Naive thymus-derived CD4-positive, alpha-beta T cell (primary cell): ENCODE measurements at places on chromosomes 2 and 18. TPM values are rescaled to one million over a fixed set of nuclear protein-coding genes. Genes with fewer than 3 reads are reported as not detected.

DNA sequence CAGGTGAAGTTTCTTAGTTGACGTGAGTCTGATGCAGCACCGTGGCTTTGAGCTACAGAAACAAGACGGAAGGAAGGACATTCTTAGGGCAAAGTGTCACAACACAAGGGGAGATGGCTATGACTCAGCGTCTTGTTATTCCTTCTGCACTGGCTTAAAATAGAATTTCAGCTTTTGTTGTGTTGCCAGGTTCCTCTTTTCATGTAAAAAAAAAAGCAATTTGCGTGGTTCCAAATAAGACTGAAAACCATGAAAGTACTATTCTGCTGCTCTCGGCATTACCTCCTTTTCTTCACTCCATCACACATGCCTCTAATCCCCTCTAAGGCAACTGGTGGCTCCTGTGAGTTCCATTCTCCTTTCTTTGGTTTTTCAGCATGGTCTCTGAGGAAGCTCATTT, 150.1 kb downstream of the ANTXR1 start:
- no peak overlapping the region for H3K27ac ChIP-seq
- no peaks in the 10 kb centered on the region for H3K36me3 ChIP-seq
- H3K4me3 ChIP-seq: no peak overlapping the region

DNA sequence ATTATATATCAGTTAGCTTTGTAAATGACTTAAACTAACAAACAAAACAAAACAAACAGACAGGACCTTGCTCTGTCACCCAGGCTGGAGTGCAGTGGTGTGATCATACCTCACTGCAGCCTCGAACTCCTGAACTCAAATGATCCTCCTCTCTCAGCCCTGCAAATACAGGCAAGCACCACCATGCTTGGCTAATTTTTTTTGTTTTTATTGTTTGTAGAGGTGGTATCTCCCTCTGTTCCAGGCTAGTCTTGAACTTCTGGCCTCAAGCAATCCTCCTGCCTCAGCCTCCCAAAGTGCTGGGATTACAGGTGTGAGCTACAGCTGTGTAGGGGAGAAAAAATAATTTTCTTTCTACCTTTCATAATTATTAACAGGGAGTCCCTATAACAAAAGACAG, 33.8 kb upstream of the PPM1B start:
- no peak overlapping the region for H3K4me3 ChIP-seq
- H3K27me3 ChIP-seq: no peaks in the 10 kb centered on the region
- no peaks in the 10 kb centered on the region for H3K4me1 ChIP-seq
- no peak for DNase-seq

GRCh38 chr18:3722649-3723433, 272.9 kb downstream of the TGIF1 start:
- DNase-seq: no peak
- no peak overlapping the region for H3K27ac ChIP-seq
- no peaks in the 10 kb centered on the region for H3K27me3 ChIP-seq
- no peak overlapping the region for H3K4me3 ChIP-seq
- no peaks in the 10 kb centered on the region for H3K36me3 ChIP-seq
- no peaks in the 10 kb centered on the region for H3K4me1 ChIP-seq

- H3K36me3 ChIP-seq: no peaks in the 10 kb centered on the region
- DNase-seq: peak; percentile 13
Measured at GRCh38 chr2:240425697-240426096, 9.8 kb upstream of the GPC1 start.

- DNase-seq: no peak
- no peak overlapping the region for H3K4me3 ChIP-seq
- H3K27me3 ChIP-seq: no peaks in the 10 kb centered on the region
- H3K4me1 ChIP-seq: no peaks in the 10 kb centered on the region
- peaks cover 85% of the 10 kb centered on the region for H3K36me3 ChIP-seq
Measured at GRCh38 chr2:197398913-197399312, 35.9 kb downstream of the SF3B1 start.

GRCh38 chr18:55544014-55544413, 44.0 kb downstream of the TCF4 start:
- no peak overlapping the region for H3K4me3 ChIP-seq
- H3K36me3 ChIP-seq: no peaks in the 10 kb centered on the region
- no peaks in the 10 kb centered on the region for H3K27me3 ChIP-seq
- no peak overlapping the region for H3K27ac ChIP-seq

DNA sequence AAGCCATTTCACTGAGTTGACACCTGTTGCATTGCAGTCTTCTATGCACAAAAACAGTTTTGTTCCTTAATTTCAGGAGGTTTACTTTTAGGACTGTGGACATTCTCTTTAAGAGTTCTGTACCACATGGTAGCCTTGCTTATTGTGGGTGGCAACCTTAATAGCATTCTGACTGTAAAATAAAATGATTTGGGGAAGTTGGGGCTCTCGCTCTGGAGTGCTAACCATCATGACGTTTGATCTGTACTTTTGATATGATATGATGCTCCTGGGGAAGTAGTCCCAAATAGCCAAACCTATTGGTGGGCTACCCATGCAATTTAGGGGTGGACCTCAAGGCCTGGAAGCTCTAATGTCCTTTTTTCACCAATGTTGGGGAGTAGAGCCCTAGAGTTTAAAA, 3.4 kb downstream of the CTLA4 start:
- peak overlapping the region; percentile 79 for H3K27ac ChIP-seq
- no peak for DNase-seq
- no peaks in the 10 kb centered on the region for H3K36me3 ChIP-seq
- no peak overlapping the region for H3K4me3 ChIP-seq
- no peaks in the 10 kb centered on the region for H3K27me3 ChIP-seq
- peaks cover 57% of the 10 kb centered on the region for H3K4me1 ChIP-seq

DNA sequence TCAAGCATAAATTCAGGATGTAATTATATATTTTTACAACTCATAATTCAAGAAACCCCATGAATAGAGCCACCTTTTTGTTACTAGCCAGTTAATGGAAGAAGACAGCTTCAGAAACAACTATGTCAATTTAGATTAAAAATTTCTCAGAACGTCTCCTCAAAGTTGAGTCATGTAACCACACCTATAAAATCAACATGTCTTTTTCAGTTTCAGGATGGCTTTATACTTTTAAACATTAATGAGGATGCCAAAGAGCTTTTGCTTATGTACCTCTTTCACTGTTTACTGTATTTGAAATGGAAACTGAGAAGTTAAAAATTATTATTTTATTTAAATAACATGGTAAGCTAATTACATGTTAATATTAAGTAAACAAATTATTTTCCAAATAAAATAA, 280.1 kb downstream of the PTH2R start:
- no peak for DNase-seq
- H3K36me3 ChIP-seq: no peaks in the 10 kb centered on the region
- H3K4me3 ChIP-seq: no peak overlapping the region
- no peak overlapping the region for H3K27ac ChIP-seq

GRCh38 chr2:73983322-73984202, 1.1 kb upstream of the TET3 start:
- peak overlapping the region; percentile 55 for H3K4me3 ChIP-seq
- peak; percentile 33 for DNase-seq
- H3K27me3 ChIP-seq: no peaks in the 10 kb centered on the region
- peaks cover 57% of the 10 kb centered on the region for H3K4me1 ChIP-seq
- no peaks in the 10 kb centered on the region for H3K36me3 ChIP-seq

- no peaks in the 10 kb centered on the region for H3K36me3 ChIP-seq
- H3K4me3 ChIP-seq: no peak overlapping the region
- H3K27ac ChIP-seq: no peak overlapping the region
- H3K4me1 ChIP-seq: no peaks in the 10 kb centered on the region
- H3K27me3 ChIP-seq: no peaks in the 10 kb centered on the region
- DNase-seq: no peak
Measured at GRCh38 chr2:31067259-31067658, 71.0 kb downstream of the GALNT14 start.

DNA sequence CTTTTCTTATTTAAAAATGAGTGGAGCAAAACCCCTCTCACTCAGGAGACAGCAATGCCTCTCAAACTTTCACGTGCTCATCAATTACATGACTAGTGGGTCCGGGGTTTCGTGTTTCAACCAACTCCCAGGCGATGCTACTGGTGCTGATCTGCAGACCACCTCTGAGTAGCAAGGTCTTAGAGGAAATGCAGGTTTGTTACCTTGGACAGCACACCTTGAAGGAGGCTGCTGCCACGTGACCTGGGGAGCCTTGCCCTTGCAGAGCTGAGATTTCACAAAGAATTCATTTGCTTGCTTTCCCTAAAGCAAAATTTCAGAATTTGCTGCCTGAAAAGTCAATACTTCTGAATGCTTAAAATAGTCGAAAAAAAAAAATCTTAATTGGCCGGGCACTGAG, 32.4 kb downstream of the SMIM21 start:
- H3K4me1 ChIP-seq: no peaks in the 10 kb centered on the region
- no peak overlapping the region for H3K27ac ChIP-seq
- no peaks in the 10 kb centered on the region for H3K27me3 ChIP-seq
- H3K36me3 ChIP-seq: no peaks in the 10 kb centered on the region

DNA sequence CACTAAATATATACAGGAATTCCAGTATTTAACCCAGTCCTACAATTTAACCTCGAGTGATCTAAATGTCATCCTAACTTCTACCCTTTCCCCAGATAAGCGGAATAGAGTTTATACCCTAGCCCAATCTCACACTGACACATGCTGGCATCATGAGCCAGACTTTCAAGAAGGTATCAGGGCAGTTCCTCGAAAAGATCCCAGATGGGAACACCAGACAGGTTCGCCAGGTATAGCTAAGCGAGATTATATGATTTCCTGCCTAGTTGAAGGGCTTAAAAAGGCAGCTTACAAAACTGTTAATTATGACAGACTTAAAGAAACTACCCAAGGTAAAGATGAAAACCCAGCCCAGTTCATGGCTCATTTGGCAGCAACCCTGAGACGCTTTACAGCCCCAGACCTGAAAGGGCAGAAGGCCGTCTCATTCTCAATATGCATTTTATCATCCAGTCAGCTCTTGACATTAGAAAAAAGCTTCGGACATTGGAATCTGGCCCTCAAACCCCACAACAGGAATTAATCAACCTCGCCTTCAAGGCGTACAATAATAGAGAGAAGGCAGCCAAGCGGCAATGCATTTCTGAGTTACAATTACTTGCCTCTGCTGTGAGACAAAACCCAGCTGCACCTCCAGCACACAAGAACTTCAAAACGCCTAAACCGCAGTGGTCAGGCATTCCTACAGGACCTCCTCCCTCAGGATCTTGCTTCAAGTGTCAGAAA, 668.2 kb upstream of the PKDCC start:
- H3K4me3 ChIP-seq: no peak overlapping the region
- H3K27ac ChIP-seq: no peak overlapping the region
- H3K36me3 ChIP-seq: no peaks in the 10 kb centered on the region

GRCh38 chr2:241563981-241564595, 5.5 kb downstream of the BOK start:
- no peak for DNase-seq
- H3K36me3 ChIP-seq: no peaks in the 10 kb centered on the region
- H3K27me3 ChIP-seq: no peaks in the 10 kb centered on the region
- no peak overlapping the region for H3K27ac ChIP-seq
- no peak overlapping the region for H3K4me3 ChIP-seq

- peaks cover 6% of the 10 kb centered on the region for H3K4me1 ChIP-seq
- no peak overlapping the region for H3K27ac ChIP-seq
- H3K36me3 ChIP-seq: peaks cover 21% of the 10 kb centered on the region
- no peak for DNase-seq
Measured at GRCh38 chr2:239349453-239350135, 51.2 kb downstream of the HDAC4 start.

GRCh38 chr2:25418944-25419677, 77.4 kb upstream of the DNMT3A start:
- H3K36me3 ChIP-seq: no peaks in the 10 kb centered on the region
- no peak overlapping the region for H3K4me3 ChIP-seq
- no peaks in the 10 kb centered on the region for H3K4me1 ChIP-seq
- no peak overlapping the region for H3K27ac ChIP-seq
- no peak for DNase-seq

DNA sequence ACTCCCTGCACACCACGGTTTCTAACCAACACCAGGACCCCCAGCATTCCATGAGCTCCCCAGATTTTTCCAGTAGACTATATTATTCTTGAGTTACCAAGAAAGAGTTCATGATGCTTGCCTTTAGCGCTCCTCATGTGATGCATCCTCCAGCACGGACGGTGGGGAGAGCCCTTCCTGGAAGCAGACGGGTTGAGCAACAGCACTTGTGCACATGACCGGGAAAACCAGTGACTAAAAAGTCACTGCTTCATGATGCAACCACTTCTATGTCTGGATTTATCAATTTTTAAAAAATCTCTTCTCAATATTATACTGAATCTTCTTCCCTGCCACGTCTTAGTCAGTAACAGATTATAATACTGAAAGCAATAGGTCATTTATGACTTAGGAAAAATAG, 20.4 kb upstream of the DOK6 start:
- no peaks in the 10 kb centered on the region for H3K4me1 ChIP-seq
- DNase-seq: no peak
- H3K36me3 ChIP-seq: no peaks in the 10 kb centered on the region
- no peak overlapping the region for H3K4me3 ChIP-seq
- no peak overlapping the region for H3K27ac ChIP-seq

GRCh38 chr18:34042423-34043146, 182.1 kb downstream of the NOL4 start:
- H3K4me3 ChIP-seq: no peak overlapping the region
- DNase-seq: no peak
- no peaks in the 10 kb centered on the region for H3K36me3 ChIP-seq
- no peak overlapping the region for H3K27ac ChIP-seq

DNA sequence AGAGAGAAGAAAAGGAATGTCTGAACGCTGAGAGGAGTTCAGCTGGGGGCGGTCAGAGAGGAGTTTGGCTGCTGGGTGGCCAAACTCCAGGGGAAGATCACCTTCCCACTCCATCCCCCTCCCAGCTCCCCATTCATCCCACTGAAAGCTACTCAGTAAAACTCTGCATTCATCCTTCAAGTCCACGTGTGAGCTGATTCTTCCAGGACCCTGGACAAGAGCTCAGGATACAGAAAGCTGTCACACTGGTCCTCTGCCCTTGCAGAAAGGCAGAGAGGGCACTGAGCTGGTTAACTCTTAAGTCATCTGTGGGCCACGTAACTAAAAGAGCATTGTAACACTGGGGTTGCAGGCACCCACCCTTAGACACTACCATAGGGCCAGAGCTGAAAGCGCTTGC, 132.1 kb upstream of the ARL4C start:
- H3K4me1 ChIP-seq: no peaks in the 10 kb centered on the region
- no peaks in the 10 kb centered on the region for H3K36me3 ChIP-seq
- H3K27me3 ChIP-seq: no peaks in the 10 kb centered on the region
- no peak overlapping the region for H3K27ac ChIP-seq
- DNase-seq: no peak

- DNase-seq: no peak
- no peak overlapping the region for H3K27ac ChIP-seq
- H3K36me3 ChIP-seq: no peaks in the 10 kb centered on the region
Measured at GRCh38 chr18:23721696-23722480, 32.6 kb downstream of the LAMA3 start.

Gene SERPINB10
- total RNA-seq: not detected

Gene AMER3
- total RNA-seq: not detected

Gene REG1A
- total RNA-seq: not detected in 2 replicates

Gene FAP
- total RNA-seq: not detected in 2 replicates

Gene CDH19
- not detected for total RNA-seq

Gene FSIP2
- total RNA-seq: 0.81 TPM

Gene CERKL
- not detected for total RNA-seq

Gene CFC1
- not detected for total RNA-seq

Gene CNDP1
- not detected for total RNA-seq

Gene GATA6
- total RNA-seq: 0.19 TPM

Gene NXPH2
- total RNA-seq: not detected

Gene ALLC
- not detected for total RNA-seq

Gene CCL20
- 1.4 TPM for total RNA-seq

Gene UGT1A1
- total RNA-seq: not detected in 2 replicates
